Astrocyte (in vitro differentiated cells and primary cell): ENCODE measurements at places on chromosomes 1 and 21.

DNA sequence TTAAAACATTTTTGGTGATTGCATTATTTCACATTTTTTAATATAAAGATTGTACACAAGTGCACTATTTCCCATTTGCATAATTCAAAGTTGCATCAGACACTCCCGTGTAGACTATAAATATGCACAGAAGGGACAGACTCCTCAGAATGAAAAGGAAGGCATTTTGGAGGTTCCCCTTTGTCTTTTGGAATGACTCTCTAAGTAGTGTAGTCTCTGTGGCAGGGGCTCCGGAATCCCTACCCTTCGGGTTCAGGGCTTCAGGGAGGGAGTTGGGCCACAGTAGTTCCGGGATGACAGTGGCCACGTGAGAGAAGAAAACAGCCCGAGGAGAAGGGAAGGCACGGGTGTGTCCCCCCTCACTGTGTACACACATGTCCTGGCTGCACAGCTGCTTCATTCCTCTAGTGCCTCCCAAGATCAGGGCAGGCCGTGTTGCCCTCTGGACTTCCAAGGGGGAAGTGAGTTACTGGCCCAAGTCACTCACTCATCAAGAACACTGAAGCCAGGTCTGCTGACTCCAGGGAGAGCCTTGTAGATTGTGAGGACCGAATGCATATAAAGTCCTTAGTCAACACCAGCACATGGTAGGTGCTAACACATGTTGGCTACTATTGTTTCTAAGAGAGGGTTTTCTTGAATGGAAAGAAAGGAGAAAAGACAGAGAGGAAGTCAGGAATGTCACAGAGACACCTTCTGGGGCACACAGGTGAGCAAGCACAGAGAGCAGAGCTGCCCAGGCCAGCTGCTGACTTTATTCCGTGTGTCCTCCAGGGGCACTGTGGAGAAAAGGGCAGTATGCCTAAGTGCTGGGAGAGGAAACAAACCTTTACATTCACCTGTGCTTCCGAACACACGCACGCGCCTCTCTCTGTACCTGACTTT lies 39.8 kb downstream of the LHX4 start:
- peaks cover 3% of the 10 kb centered on the region for H3K36me3 ChIP-seq
- H3K27me3 ChIP-seq, result no peaks in the 10 kb centered on the region
- peaks cover 8% of the 10 kb centered on the region for H3K4me1 ChIP-seq

- no peaks in the 10 kb centered on the region for H3K36me3 ChIP-seq
- peaks cover 6% of the 10 kb centered on the region for H3K27me3 ChIP-seq
- no peak for DNase-seq
- H3K27ac ChIP-seq, result no peak overlapping the region
- no peaks in the 10 kb centered on the region for H3K4me1 ChIP-seq
- H3K4me3 ChIP-seq, result no peak overlapping the region
Observed at GRCh38 chr1:174097426-174097825, 61.9 kb upstream of the RABGAP1L start.

DNA sequence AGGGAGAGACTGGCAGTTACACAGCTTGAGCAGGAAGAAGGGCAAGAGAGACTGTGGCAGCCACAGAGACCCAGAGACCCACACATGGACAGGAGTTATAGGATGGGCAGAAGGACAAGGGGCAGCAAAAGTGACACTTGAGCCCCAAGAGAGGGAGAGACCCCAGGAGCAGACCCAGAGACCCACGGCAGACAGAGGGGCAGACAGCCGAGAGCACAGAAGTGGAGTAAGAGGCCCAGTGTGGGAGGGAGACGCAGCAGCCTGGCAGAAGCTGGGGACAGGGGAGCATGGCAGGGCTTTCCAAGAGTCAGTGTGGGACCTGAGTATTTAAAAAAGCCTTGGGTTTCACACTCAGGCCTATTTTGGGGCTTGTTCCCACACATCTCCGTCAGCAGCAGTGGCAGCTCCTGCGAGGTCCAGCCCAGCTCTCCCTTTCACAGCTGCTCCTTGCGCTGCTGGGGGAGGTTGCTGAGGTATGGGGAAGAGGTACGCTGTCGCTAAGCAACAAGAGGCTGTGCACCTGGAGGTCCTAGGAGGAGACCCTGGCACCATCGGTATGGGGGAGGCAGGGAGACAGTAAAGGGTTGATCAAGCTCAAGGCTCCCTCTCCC lies 9.0 kb upstream of the MEF2D start:
- no peak overlapping the region for H3K4me3 ChIP-seq
- H3K27me3 ChIP-seq, result no peaks in the 10 kb centered on the region
- no peak for DNase-seq
- peaks cover 14% of the 10 kb centered on the region for H3K4me1 ChIP-seq
- no peaks in the 10 kb centered on the region for H3K36me3 ChIP-seq
- H3K27ac ChIP-seq, result no peak overlapping the region

- no peak overlapping the region for H3K4me3 ChIP-seq
- H3K27ac ChIP-seq, result no peak overlapping the region
- DNase-seq, result no peak
- H3K36me3 ChIP-seq, result no peaks in the 10 kb centered on the region
Observed at GRCh38 chr1:4178501-4179113, 278.5 kb upstream of the C1orf174 start.

DNA sequence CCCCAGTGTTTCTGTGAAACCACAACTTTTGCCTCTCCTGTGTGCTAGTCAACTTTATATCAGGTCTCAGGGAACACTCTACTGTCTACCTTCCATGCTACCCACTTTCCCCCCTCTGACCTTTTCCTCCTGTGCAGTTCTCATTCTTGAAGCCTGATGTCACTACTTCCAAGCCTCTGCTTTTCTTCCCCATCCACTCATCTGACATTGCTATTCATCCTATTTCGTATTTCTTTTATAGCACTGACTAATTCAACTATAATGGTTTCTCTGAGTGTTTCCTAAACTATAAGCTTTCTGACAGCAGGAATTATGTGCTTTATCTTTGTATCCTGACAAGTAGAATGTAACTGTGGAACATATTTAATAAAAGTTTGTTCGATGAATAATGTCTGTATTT lies 18.2 kb upstream of the DPH5 start:
- H3K4me1 ChIP-seq, result peaks cover 3% of the 10 kb centered on the region
- H3K36me3 ChIP-seq, result no peaks in the 10 kb centered on the region
- H3K27ac ChIP-seq, result no peak overlapping the region
- no peaks in the 10 kb centered on the region for H3K27me3 ChIP-seq

DNA sequence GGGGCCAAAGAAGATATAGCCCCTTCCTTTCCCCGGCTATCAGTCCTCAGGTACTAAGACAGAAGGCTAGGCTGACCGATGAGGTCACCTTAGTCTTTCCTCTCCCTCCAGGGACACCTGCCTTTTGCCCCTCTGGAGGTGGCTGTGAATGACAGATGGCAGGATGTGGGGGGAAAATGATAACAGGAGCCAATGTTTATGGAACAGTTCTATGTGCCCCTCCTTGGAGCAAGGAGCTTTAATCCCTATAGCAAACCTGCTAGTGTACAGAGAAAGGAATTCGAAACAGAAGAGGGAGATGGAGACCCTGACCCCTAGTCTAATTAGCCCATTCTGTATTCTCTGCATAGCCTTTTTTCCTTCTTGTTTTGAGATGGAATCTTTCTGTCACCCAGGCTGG lies 28.1 kb downstream of the SERINC2 start:
- H3K36me3 ChIP-seq, result no peaks in the 10 kb centered on the region
- DNase-seq, result no peak
- H3K27me3 ChIP-seq, result peaks cover 3% of the 10 kb centered on the region

DNA sequence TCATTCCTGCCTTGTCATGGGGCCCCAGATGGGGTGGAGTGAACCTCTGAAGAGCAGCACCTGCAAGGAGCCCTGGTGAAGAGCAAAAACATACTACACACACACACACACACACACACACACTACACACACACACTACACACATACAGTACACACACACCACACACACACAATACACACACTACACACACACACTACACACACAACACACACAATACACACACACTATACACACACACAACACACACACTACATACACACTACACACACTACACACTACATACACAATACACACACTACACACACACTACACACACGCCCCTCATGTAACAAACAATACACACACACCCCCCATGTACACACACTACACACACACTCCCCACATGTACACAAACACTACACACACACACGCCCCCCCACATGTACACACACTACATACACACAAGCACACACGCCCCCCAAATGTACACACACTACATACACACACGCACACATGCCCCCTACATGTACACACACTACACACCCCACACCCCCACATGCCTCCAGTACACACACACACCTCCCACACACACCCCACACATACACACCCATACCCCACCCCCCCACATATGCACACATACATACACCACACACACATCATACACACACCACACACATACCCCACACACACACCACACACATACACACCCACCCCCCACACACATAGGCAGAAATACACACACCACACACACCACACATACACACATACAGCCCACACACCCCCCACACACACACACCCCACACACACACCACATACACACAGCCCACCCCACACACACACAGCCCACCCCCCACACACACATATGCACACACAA lies 9.3 kb downstream of the SLC2A5 start:
- no peaks in the 10 kb centered on the region for H3K36me3 ChIP-seq
- H3K27ac ChIP-seq, result no peak overlapping the region
- H3K4me1 ChIP-seq, result peaks cover 18% of the 10 kb centered on the region
- no peaks in the 10 kb centered on the region for H3K27me3 ChIP-seq

DNA sequence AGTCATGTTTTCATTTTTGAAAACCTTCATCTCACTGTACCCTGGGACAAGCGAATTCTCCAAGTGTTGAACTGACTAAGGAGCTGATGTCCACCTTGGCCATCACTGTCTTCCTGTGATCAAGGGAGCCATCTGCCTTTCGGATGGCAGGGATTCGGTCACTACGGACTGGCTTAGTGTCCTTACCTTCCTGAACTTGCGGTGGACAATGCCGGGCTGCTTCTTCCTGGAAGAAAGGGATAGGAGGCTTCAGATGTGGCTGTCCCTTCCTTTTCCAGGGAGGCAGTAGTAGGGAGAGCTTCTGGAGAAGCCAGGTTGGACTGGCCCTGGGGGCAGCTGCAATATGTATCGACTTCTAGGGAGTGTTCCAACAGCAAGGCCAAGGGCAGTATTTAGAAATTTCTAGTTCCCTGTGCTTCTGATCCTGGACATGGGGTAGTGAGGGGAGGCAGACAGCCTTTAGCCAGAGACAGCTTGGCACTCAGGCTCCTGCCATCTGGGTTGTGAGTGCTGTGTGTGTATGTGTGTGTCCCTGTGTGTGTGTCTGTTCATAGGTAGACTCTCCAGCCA lies 114.6 kb downstream of the IER5 start:
- H3K27ac ChIP-seq, result no peak overlapping the region
- H3K27me3 ChIP-seq, result no peaks in the 10 kb centered on the region
- H3K36me3 ChIP-seq, result no peaks in the 10 kb centered on the region
- H3K4me1 ChIP-seq, result no peaks in the 10 kb centered on the region
- no peak overlapping the region for H3K4me3 ChIP-seq

GRCh38 chr21:37149411-37149810 lies 76.4 kb downstream of the TTC3 start:
- H3K36me3 ChIP-seq, result peaks cover 61% of the 10 kb centered on the region
- H3K27me3 ChIP-seq, result no peaks in the 10 kb centered on the region
- H3K4me1 ChIP-seq, result peaks cover 16% of the 10 kb centered on the region

DNA sequence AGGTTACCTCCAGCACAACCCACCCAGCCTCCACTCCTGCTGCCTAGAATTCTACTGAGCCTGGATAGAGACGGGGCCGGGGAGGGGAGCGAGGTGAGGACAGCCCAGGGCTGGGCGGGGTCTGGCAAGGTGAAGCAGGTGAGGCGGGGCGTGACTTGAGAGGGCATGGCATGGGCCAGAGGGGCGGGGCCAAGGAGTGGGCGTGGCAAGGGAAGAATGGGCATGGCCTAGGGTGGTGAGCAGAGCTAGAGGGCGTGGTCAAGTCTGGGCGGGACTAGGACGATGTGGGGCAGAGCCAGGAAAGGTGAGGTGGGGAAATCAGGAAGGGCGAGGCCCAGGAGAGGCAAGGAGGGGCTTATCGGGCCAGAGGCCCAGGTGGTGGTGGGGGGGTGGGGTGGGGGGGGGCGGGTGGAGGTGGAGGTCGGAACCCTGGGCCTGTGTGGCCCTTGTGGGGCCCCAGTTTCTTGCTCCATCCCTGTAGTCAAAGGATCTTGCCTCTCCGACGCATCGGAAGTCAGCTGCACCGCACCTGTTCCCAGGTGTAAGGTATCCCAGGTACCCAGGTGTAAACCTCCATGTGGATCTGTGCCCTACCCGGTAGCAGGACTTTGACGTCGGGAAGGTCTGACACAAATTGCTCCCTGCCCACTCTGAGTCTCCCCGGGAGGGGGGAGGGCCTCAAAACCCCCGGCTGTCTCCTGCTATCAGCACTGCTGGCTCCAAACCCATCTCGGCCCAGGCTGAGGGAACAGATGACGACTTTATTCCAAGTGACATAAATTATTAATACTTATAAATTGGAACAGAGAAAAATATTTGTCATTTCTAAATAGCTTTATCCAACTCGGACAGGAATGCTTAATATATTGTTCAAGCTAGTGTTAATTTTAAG lies 32.9 kb upstream of the UTS2 start:
- H3K27ac ChIP-seq, result no peak overlapping the region
- H3K27me3 ChIP-seq, result no peaks in the 10 kb centered on the region
- no peak overlapping the region for H3K4me3 ChIP-seq
- no peak for DNase-seq
- H3K36me3 ChIP-seq, result no peaks in the 10 kb centered on the region
- H3K4me1 ChIP-seq, result peaks cover 15% of the 10 kb centered on the region

- no peak overlapping the region for H3K27ac ChIP-seq
- no peak for DNase-seq
Observed at GRCh38 chr1:106846656-106847055, 209.8 kb upstream of the PRMT6 start.

GRCh38 chr1:74396933-74397332 lies 115.5 kb downstream of the LRRC53 start:
- H3K4me3 ChIP-seq, result no peak overlapping the region
- no peaks in the 10 kb centered on the region for H3K27me3 ChIP-seq
- no peaks in the 10 kb centered on the region for H3K4me1 ChIP-seq
- no peak for DNase-seq
- no peaks in the 10 kb centered on the region for H3K36me3 ChIP-seq

DNA sequence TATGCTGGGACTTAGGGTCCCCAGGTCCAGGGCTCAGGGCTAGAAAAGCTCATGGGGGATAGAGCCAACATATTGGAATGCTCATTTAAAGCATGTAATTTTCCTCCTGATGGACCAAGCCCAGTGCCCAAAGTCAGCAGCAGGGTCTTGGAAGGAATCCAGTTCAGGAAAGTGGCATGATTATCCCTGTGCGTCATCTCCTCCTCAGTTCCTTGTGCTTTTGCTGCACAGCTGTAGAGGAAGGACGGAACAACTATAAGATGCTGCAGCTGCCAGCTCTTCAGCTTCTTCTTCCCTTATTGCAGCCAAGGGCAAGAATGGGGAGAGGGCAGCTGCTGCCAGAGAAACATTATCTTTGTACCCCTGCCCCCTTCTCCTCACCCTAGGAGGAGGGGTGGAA lies 58.4 kb downstream of the OVGP1 start:
- H3K4me3 ChIP-seq, result no peak overlapping the region
- H3K36me3 ChIP-seq, result no peaks in the 10 kb centered on the region
- H3K27ac ChIP-seq, result no peak overlapping the region
- no peak for DNase-seq
- H3K4me1 ChIP-seq, result no peaks in the 10 kb centered on the region
- H3K27me3 ChIP-seq, result peaks cover 7% of the 10 kb centered on the region
